ENCODE measurements at places on chromosomes 1 and 21.
A peak's percentile ranks its signal among the peaks of the same experiment; 100 is the strongest.

GRCh38 chr1:207619871-207620542 is 24.9 kb upstream of the CR1L start:
- no peak for DNase-seq

DNA sequence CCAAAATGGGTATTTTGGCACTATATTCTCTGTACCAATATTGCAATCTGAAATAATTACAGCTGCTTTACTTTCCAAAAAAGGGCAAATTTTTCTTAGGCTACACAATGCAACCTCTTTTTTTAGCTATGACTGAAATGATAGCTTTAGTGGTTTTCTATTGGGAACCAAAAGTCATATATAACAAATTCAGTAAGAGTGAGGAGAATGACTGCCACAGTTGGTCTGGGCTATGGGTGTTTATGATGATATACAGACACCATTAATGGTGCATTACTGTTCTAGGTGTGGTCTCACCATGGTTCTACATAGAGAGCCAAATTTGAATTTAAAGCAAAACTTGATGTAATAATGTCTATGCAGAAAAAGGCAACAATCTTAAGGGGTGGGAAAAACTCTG is 72.3 kb upstream of the PTBP2 start:
- no peak for DNase-seq

GRCh38 chr1:70947835-70948234 is 99.8 kb downstream of the PTGER3 start:
- no peak for DNase-seq

- no peak for DNase-seq
Observed at GRCh38 chr1:209863766-209864485, 36.2 kb downstream of the UTP25 start.

DNA sequence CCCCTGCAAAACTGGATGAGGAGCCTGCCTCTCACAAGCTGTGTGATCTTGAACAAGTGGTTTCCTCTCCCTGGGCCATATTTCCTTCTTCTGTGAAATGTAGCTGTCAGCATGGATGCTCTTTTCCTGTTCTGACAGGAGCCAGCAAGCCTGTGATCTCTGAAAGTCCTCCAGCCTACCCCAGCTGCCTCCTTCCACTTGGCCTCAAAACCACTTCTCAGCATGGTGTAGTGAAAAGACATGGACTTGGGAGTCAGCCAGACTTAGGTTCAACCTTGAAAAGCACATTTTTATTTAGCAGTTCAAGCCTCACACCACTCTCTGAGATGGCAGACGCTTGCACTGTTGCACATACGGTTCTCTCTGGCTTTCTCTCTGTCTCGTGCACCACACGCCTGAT is 292.9 kb upstream of the DUSP10 start:
- DNase-seq, result no peak

- no peak for DNase-seq
Observed at GRCh38 chr1:196558411-196558810, 49.8 kb downstream of the KCNT2 start.

- DNase-seq, result no peak
Observed at GRCh38 chr1:6770751-6771440, 14.4 kb upstream of the CAMTA1 start.

DNA sequence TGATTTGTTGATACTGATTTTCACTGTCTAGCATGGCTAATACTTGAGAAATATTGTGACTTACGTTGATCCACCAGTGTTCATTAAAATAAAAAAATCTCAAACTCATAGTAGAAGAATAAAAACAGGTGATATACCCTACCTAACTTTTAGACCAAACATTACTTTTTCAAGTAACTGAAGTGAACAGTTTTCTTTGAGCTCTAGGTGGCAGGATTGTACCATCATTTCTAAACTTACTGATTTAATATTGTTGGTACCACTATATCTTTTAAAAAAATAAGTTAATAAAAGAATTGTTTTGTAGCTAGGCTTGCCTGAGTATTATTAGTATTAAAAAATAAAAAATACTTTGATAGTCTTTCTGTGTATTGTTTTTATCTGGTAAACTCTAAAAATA is 21.5 kb downstream of the CDC73 start:
- DNase-seq, result peak; percentile 2

DNA sequence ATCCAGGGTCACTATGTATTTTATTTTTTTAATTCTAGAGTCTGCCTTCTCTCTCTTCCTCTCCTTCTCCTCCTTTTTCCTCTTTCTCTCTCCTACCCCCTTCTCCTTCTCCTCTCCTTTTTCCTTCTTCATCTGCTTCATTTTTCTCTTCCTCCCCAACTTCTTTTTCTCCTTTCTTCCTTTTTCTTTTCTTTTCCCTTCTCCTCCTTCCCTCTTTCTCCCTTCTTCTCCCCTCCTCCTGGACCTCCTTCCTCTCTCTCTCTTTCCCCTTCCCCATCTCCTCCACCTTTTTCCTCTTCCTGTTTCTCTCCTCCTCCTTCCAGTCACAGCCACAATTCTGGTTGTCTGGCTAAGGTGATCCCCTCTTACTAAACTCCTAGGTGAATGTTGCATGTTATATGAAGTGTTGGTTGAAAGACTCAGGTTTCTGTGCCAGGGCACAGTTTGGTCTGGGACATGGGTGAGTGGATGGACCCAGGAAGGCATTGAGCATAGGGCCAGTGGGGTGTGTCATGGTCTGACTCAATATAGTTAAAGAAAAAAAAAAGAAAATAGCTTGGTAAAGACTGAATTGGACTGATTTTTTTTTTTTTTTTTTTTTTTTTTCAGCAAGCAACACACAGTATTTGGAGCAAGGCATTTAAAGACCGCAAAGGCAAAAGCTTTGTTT is 266.9 kb downstream of the TGFB2 start:
- no peak for DNase-seq

DNA sequence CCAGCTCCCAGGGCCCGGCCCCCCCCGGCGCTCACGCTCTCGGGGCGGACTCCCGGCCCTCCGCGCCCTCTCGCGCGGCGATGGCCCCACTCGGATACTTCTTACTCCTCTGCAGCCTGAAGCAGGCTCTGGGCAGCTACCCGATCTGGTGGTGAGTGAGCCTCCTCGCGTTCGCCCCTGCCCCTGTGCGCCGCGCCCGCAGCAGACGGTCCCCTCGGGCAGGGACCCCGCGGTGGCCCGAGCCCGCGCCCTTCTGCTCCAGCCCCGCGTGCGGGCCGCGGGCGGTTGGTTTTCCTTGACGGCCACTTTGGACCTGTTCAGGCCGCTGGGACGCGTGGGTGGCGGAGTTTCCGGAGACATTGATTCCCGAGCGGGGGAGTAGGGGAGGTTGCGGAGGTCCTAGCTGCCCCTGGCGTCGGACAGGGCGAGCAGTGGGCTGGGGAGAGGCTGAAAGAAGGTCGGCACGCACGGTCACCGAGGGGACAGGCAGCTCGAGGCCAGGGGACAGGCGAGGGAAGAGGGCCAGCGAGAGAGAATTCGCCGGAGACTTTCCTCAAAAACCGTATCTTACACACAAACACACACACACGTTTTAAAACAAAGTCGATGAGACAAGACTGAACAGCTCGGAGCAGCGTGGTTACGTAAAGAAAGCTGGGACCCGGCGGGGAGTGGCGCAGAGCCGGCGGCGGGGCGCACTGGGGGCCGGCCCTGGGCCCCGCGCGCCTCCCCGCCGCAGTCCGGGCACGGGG is 427 bp downstream of the WNT3A start:
- DNase-seq, result no peak

DNA sequence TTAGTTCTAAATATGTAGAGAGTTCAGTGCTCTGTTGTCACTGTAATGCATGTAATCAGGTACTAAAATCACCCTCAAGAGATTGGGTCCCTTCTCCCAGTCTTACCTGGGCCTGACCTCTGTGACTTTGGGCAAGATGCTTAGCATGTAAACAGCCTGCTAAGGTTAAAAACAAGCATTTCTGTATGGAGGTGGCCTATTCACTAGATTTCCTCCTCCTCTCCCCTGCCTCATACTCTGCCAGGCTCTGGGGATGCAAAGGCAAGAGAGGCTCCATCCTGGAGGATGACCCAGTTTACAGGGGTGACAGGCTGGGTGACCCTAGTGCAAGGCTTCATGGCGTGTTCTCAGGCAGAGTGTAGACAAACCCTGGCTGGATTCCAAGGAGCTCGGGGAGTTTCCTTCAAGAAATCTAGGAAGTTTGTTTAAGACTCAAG is 28.8 kb downstream of the VANGL2 start:
- DNase-seq, result no peak

GRCh38 chr1:209023790-209024189 is 559.7 kb upstream of the CAMK1G start:
- DNase-seq, result no peak

DNA sequence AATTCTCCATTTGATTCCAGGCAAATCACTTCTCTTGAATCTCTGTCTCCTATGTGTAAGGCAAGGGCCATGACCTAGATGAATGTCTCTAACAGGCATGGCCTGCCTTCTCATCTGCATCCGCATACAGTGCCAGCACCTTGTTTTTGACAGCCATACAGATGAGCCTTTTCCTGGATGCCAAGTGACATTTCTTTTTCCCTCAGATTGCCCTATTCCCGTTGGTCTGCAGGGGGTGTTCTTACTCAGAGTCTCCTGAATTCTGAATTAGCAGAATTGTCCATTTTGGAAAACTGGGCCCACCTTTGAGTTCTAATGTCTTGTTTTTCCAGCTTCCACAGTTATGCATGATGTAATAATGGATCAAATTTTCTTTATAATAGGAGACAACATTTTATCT is 88.0 kb upstream of the ADAR start:
- DNase-seq, result no peak

DNA sequence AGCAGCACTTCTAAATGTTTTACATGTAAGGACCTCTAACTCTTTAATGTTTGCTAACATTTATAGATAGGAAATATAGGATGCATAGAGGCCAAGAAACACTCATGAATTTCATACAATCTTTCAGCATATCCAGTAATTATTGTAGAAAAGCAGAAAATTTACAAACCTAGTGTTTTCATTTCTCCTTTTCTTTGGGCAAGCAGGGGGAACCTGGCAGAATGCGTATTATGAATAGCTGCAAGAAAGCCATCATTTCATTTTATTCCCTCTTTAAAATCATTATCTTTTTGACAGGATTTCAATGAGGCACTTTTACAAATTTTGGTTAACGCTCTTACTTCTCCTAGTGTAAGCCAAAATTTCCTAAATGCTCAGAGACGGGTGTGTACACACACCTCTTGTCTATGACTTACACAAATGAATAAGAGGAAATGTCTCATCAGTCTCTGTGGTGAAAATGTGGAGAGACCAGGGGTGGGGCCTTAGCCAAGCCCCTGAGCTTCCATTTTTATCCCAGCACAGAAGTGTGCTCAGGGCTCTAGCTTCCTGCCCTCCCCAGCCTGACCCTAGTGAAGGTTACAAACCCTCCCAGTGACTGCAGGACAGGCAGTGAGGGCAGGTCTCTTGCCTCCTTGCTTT is 91.6 kb downstream of the LRRC8C start:
- DNase-seq, result peak; percentile 54

DNA sequence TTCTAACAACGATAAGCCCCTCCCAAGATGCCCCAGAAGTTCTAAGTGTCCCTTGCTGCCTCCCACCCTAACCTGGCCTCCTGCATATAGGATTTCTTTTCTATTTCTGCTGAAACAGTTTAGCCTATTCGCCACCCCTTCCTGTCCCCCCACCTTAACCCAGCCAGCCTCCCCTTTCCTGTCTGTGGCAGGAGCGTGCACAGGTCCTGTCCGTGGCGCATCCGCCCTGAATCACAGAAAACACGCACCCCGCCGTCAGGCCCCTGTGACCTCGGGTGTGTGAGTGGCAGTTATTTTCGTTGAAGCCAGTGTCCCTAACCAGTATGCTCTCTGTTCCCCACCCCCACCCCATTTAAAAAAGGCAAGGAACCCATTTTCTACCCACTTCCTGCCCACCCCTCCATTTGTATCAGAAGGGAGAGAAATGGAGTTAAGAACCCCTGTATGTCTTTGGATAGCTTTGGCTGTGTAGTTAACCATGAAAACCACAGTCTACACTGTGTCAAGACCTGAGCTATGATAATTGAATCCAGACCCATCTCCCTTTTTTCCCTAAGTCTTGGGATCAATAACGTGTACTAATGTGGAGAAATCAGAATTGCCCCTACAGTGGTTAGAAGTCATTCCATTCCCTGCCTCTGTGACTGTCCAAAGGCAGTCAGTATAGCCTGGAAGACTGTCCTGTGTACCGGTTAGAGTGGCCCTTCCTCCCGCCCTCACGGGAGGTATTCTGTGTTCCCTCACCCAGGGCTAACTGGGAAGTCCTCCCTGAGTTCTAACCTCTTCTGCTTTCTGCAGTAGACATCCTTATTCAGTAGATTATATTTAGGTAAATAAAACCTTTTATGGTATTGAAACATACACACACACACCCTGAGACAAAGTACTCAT is 1.8 kb downstream of the PLEKHO1 start:
- DNase-seq, result peak; percentile 76

- DNase-seq, result no peak
Observed at GRCh38 chr1:32666901-32667566, 16.0 kb downstream of the RBBP4 start.

DNA sequence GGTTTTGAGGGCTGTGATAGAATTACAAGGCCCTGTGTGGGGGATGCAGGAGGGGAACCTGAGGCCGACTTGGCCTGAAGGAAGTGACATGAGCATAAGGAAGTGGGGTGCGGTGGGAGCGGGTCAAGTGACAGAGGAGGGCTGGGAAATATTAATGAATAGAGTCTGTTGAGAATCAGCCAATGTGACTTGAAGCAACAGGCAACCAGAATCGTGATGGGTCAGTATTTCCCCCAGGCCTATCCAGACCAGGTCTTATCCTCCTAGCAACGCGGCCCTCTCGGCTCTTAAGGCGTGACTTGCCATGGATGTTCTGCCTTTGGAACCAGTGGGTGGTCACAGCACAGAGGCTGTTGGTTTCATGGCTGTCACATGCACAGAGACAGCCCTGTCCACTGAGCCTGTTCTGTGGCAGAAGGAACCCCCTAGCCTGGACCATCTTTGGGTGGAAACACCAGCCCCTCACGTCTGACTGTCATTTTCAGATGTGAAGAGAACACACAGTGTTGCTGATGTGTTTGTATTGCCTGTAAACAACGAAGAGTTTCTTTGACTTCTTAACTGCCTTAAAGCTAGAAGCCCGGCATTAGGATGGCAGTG is 468.8 kb downstream of the CAMTA1 start:
- no peak for DNase-seq

DNA sequence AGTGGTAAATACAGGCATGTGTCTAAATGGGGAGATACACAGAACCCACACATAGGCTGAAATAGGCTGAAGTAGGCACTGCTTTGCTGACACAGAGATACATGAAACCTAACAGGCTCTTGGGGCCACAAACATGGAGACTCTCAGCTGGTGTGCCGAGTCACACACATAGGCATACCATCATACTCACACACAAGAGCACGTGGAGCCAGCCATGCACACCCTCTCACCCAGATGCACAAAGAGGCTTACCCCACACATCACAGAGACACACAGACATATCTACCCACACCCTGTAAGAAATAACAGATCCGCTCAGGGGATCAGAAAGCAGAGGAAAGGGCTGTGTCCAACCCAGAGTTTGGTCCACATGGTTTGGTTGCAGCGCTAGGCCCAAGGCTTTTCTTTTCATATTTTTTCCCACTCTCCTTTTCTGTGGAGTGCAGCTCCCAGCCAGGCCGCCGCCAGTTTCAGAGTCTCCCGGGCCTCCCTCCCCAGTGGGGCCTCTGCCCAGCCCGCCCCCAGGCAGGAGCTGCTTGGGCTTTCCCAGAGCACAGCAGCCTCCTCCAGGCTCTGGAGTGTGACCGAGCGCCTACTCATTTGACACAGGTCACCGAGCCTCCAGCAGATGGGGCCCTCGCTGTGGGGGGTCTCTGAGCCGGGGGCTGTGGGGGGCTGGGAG is 3.9 kb upstream of the POU3F1 start:
- no peak for DNase-seq

- no peak for DNase-seq
Observed at GRCh38 chr1:2611031-2611501, 21.8 kb downstream of the MMEL1 start.

GRCh38 chr21:33403786-33404585 is 773 bp downstream of the IFNGR2 start:
- no peak for DNase-seq

Data from bone marrow (tissue), 2 donors.